ENCODE measurements at places on chromosomes 5 and 9.

GRCh38 chr9:96008502-96009222 is 133.2 kb downstream of the ERCC6L2 start:
- DNase-seq: no peak

DNA sequence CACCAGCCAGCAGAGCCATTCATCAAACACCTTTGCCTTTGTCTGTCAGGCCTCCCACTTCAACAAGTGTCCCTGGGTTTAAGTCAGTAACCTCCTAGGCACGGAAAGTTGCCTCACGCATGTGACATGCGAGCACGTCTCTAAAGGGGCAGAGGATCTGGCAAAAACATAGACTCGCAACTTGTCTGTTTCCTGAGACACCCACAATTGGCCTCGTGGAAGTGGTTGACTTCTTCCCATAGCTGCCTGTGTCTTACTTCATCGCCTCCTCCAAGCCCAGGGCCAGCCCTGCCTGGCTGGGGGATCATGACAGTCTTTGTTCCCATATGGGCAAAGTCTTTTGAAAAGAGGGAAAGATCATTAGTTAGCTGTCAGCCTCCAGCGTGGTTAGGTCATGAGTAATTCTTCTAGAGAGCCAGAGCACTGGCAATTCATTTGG is 35.5 kb upstream of the GLRX start:
- no peak for DNase-seq

GRCh38 chr5:54997081-54997480 is 11.7 kb upstream of the ESM1 start:
- no peak for DNase-seq

- no peak for DNase-seq
Observed at GRCh38 chr5:33079548-33079947, 361.2 kb upstream of the TARS1 start.

- DNase-seq: no peak
Observed at GRCh38 chr9:106456581-106456980, 406.4 kb upstream of the ZNF462 start.

DNA sequence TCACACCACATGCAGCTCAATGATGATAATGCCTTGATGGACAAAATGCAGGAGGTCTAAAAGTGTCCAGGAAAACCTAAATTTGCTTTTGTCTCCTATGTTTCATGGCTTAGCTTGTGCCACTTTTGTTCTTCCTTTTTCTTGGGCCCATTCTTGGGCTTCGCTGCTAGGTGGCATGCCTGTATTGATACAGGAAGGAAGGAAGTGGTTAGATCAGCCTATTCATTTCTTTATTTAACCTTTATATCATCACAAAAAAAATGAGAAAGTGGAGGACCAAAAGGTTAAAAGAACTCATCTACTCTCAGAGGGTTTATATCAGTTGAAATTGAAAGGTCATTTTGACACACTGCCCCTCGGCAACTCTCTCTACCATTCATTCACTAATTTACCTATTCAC is 260.2 kb downstream of the ARHGAP26 start:
- no peak for DNase-seq

DNA sequence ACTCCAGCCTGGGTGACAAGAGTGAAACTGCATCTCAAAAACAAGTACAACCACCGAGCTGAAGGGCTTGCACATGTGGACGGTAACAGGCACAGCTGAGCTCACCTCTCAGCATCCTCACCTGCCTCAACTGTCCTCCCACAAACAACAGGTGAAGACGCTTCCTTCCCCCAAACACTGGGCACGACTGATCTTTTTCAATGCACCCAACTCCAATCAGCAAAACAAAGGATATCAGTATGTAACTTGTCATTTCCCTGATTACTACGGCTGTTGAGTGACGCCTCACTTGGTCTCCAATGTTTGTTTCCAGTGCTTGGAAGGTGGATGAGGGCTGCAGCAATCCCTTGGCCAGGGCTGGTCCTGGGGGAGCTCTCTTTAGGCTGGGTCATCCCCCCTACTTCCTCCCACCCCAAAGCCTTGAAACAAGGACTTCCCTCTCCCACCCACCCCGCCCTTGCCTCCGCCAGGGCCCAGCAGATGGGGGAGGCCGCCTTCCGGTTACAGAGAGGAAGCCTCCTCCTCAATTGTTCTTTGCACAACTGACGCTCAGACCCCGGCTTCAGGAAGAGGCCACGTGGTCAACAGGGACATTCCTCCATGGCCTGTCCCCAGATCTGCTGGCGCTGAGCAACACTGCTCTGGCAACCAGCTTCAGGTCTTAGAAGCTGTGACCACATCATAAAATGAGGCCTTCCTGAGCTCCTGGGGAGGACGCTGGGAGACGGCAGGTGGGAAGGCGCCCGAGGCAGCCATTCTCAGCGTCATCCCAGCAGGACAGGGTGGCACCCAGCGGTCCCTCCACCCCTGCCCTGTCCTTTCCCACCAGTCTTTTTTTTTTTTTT is 5.9 kb downstream of the FAM78A start:
- no peak for DNase-seq

DNA sequence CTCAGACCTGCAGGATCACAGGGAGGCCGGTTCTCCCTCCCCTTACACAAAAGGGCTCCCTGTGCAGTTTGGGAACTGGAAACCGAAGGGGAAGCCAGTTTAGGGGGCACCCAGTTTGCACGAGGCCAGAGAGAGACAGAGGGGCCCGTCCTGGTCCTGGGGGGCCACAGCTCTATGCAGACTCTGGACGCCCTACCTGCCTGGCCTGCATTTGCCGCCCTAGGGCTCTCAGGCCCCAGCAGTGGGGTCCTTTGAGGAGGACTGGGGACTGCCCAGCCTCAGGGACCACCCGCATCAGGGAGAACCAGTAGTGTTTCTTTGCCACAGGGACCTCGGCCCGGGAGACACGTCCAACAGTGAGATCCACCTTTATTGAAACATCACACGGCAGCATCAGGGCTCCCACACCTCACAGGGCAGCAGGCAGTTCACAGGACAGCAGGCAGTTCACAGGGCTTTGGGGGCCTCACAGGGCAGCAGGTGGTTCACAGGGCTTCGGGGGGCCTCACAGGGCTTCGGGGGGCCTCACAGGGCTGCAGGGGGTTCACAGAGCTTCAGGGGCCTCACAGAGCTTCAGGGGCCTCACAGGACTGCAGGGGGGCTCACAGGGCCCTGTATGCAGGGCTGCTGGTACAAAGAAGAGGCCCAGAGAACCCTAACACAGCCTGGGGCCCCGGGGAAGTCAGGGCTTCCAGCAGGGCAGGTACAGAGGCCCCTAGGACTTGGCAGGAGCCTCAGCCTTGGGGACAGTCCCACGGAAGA is 648 bp upstream of the NSMF start:
- DNase-seq: no peak

GRCh38 chr9:84294241-84294950 is 46.2 kb downstream of the SLC28A3 start:
- DNase-seq: no peak

DNA sequence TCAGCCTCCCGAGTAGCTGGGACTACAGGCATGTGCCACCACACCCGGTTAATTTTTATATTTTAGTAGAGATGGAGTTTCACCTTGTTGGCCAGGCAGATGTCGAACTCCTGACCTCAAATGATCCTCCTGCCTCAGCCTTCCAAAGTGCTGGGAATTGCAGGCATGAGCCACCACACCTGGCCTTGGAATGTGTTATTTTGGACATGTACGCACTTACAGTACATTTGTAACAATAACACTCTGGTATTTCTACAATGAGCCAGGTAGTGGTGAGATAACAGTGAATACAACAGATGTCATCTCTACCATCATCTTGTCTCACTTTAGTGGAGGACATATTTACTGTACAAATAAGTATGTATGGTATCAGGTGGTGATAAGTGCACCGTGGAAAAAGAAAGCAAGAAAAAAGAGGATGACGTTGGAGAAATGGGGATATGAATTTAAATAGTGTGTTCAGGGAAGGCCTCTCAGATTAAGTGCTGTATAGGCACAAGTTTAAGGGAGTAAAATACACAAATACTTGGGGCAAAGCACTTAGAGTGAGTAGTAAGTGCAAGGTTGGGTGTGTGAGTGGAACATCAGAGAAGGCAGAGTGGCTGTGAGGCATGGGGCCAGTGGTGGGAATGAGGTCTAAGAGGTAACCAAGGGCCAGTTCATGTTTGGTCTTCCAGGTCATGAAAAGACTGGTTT is 100.1 kb downstream of the CDC42SE2 start:
- no peak for DNase-seq

GRCh38 chr5:154097031-154097430 is 58.3 kb downstream of the MFAP3 start:
- no peak for DNase-seq

- DNase-seq: no peak
Observed at GRCh38 chr5:173453167-173453566, 125.0 kb upstream of the STC2 start.

DNA sequence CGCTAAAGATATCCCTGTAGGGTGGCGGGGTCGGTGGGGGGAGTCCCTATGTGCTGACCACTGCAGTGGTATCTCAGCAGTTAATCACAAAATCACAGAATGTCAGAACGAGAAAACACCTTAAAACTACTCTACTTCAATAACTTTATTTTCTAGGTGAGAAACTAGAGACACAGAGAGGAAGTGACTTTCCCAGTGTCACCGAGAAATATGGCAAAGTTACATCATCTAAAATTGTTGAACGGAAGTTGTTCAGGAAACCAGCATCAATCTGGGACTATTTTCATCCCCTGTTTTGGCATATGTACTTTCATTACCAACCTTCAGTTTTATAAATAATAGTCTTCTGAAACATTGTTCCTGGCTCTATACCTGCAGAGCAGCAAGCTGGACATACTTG is 384.0 kb downstream of the SPOCK1 start:
- DNase-seq: no peak

DNA sequence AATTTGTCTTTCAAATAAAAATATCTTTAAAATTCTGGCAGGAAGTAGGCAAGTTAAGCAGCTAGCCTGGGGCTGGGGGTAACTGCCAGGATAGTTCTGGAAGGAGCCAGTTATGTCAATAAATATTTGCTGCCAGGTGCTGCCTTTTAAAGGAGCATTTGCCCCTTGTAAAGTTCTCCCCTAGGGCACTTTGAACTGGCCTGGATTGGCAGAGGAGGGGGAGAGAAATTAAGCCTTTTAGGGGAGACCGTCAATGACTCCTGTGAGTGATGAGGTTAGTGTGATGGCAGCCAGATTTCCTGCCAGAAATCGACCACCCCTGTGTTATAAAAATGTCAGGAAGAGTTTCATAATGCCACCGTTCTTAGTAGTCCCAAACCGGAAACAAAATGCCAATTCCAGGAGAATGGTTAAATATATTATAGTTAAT is 89.8 kb upstream of the ELL2 start:
- no peak for DNase-seq

GRCh38 chr5:171927345-171927941 is 79.0 kb downstream of the FBXW11 start:
- no peak for DNase-seq

DNA sequence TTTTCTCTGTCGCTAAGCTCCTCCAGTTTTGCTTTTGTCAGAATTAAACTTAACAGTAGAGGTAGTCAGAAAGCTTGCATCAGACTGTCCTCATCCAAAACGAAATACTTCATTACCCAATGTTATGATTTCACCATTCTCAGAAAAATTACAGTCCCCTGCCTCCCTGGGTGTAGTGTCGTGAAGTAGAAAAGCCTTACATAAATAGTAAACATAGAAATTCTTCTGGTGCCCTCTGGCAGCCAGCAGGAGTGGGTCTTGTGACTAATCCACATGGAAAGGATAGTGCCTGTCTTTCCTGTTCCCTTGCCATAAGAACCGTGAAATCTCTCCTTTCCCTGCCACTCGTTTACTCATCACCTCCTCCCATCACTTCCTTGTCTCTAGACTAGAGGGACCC is 230.6 kb downstream of the GNA14 start:
- no peak for DNase-seq

DNA sequence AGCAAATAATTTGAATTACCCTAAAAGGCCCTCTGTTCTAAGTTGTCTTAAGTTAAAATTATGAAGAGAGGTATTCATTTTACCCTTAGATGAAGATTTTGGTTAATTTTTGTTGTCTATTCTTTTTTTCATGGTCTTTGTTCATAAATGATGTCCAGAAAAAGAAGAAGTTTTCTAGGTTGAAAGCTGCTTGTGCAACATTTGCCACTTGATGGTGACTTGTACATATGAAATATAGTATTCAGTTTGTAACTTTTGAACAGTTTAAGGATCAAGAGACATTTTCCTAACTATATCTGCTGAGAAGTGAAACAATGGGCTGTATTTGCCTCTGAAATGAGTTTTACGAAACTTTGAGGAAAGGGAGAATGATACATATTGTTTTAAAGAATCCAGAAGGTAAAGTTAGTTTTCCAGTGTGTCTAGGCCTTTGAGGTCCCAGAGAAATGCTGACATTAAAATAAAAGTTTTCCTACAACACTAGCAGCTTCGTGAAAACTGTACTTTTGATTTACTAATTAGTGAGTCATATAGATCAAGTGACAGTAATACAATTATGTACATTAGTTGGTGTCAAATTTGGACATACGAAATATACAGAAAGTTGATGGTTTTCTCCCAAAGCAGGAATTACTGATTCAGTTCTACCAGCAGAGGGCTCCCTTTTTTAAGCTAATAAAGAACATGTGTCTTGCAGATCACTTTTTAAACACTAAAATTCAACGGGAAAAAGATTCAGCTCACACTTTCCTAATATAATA is 70.5 kb downstream of the PIK3R1 start:
- DNase-seq: no peak

- no peak for DNase-seq
Observed at GRCh38 chr9:79369676-79370075, 202.1 kb upstream of the TLE4 start.

Data from NCI-H1436 treated with DMSO at 0.1 percent for 48 hours (cell line).